ENCODE measurements at places on chromosomes 12 and 14.

DNA sequence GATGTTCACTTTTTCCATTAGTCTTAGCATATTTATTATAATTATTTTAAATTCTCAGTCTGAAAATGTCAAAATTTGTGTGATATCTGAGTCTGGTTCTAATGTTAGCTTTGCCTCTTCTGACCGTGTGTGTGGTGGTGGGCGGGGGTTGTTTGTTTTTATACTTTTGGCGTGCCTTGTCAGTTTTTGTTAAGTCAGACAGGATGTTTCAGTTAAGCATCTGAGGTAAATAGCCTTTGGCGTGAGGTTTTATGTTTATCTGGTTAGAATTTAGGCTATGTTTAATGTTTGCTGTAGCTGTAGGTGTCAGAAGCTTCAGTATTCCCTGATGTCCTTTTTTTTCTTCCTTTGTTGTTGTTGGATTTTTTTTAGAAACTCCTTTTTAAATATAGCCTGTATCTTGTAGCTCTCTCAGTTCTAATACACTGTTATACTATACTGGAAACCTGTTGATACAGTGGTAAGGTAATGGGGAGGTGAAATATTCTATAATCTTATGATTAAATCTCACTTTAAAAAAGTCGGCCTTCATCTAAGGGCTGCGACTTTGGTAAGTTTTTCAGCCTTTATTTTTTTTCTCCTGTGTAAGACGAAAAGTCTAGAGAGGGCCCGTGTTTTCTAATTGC is 111.6 kb downstream of the SCAF11 start:
- DNase-seq, result no peak

GRCh38 chr14:78535041-78535440 is 364.9 kb downstream of the NRXN3 start:
- DNase-seq, result no peak

- no peak for DNase-seq
These were observed 44.7 kb downstream of the RIN3 start for GRCh38 chr14:92558319-92558718.

DNA sequence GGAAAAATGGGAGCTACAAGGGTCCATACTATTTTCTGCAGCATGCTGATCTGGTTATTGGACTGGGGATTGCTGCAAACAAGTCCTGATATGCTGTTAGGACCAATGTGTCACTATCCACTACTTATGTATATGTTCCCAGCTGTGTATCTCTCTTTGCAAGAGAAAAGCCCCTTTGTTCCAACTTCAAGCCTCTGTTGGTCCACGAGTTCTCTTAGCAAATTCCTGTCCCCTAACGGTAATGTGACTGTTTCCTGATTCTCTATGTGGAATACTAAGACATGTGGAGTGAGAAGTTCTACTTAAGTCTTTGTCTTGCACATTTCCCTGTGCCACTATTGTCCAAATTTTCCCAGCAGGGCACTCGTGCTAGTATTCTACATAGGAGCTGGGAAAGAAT is 557.7 kb downstream of the FSCB start:
- no peak for DNase-seq

- no peak for DNase-seq
These were observed 68.3 kb downstream of the SCARB1 start for GRCh38 chr12:124795081-124795948.
